ENCODE measurements at places on chromosomes 4 and X. TPM values are rescaled to one million over a fixed set of nuclear protein-coding genes. Genes with fewer than 3 reads are reported as not detected.

- no peak for DNase-seq
Measured at GRCh38 chr4:2096073-2096609, 37.0 kb downstream of the NAT8L start.

DNA sequence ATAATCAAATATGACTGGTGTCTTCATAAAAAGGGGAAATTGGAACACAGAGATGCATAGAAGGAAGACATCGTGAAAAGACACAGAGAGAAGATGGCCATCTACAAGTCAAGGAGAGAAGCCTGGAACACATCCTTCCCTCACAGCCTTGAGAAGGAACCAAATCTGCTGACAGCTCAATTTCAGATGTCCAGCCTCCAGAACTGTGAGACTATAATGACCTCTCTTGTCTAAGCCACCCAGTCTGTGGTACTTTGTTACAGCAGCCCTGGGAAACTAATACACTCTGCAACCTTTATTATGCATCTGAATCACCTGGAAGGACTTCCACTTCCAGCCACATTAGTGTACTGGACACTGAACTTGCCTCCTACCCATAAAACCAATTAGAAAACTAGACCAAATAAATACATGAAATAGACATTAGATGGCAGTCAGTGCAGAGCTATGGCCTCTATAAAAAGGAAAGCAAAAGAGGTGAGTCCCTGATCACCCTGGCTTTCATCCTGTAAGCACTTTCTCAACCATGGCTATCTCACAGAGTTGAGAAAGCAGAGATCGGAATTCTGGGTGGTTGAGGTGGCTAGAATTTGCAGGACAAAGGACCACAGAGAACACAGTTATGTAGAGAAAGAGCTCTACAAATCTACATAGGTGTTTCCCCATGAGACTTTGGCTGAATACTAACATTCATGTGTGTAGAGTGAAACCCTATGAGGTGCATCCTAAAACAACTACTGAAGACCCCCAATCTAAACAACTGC lies 25.7 kb downstream of the GAB3 start:
- no peak for DNase-seq

DNA sequence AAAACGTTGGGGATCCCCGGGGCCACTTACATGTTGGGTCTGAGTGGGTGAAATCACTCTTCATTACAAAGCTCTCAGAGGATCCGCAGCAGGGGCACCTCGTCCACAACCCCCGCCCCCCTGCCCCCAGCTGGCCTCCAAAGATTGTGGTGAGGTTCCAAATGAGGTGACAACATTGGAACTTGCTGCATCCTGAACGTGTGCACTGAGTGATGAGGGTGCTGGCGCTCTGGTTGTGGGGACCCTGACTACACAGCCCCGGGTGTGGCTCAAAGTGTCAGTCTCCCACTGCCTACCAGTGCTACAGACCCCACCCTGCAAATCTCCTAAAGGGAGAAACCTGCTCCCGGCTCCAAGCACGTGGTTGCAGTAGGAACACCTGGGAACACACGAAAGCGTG lies 111.9 kb downstream of the PHKA2 start:
- DNase-seq = no peak

Gene TACR3
- not detected for total RNA-seq

DNA sequence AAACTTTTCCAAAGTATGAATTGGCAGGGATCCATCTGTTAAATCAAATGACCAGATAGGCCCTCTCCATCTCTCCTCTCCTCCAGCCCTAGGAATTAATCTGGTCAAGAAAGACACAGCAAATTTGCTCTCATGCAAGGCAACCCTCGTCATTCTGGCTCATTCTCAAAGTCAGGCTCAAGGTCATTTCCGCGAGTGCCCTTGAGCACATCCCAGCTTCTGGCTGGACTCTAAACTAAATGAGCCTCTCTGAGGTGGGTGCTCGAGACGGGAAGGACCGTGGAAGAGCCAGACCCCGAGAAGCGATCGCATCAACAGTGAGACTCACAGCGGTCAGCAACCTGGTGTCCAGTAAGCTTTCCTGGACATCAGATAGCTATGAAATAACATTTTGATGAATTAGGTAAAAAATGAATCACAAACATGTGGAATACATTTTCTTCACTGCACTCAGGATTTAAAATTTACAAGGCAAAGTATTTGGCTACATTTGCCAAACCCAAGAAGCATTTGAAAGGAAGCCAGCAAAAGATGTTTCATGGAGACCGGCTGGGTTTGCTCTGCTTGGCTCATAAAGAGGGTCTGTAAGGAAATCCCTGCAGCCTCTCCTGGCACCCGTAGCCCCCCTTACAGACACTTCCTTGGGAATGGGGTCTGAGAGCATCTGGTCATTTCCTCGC lies 121.0 kb downstream of the ENPP6 start:
- DNase-seq = no peak

Gene STK32B
- total RNA-seq = not detected
